ENCODE measurements at places on chromosomes 4 and X.

- DNase-seq, result no peak
Measured at GRCh38 chrX:38206542-38206941, 14.1 kb downstream of the SRPX start.

DNA sequence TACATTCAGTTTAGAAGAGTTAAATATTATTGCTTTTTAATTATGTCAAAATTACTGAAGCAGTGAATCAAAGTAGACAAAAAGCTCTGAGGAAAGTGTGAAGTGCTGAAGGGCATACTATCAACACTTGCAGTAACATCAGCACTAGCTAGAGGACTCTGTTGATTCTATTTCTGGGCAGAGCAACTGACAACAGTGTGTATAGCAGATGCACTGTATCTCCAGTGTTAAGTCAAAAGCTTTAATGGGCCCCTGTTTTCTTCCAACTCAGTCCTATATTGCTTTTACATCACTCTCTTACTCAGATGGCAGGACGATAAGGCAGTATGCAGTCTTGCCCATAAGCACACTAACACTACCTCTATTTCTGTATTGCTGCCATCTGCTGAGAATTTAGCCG, 435.2 kb upstream of the AMOT start:
- no peak for DNase-seq

- no peak for DNase-seq
Measured at GRCh38 chrX:10685923-10686595, 65.7 kb upstream of the MID1 start.

DNA sequence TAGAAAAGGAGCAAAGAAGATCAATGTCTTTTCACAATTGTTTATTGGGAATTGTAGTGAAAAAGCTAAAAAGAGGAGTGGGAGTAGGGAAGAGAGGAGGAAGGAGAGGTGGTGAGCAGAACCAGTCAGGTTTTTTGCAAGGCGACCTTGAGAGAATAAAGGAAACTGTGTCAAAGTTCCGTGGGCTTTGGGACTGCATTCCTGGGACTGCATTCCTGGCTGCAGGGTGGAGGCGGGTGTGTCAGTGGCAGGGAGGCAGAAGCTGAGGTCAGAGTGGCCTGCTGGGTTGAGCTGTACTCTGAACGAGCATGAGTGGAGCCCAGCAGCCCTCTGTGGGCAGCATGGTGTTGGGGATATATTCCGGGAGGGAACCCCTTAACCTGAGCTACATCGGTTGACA, 66.8 kb upstream of the UCP1 start:
- DNase-seq, result peak; percentile 70

DNA sequence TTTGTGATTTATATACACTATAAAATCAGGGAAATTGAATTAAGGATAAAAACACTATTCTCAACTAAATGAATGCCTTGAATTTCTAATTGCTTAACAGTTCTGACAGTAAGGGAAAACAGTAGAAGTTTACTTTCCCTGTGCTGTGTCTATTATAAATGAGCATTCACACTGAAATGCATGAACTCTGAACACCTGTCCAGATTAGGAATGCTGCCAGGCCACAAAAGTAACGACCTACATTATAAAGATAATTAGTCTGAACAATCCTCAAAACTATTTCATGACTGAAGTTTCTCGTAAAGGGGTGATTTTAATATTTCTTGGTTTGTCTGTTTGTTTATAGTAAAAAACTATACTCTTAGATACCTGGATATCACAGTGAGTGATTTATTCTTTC, 2.0 kb downstream of the NDST3 start:
- DNase-seq, result peak; percentile 27

DNA sequence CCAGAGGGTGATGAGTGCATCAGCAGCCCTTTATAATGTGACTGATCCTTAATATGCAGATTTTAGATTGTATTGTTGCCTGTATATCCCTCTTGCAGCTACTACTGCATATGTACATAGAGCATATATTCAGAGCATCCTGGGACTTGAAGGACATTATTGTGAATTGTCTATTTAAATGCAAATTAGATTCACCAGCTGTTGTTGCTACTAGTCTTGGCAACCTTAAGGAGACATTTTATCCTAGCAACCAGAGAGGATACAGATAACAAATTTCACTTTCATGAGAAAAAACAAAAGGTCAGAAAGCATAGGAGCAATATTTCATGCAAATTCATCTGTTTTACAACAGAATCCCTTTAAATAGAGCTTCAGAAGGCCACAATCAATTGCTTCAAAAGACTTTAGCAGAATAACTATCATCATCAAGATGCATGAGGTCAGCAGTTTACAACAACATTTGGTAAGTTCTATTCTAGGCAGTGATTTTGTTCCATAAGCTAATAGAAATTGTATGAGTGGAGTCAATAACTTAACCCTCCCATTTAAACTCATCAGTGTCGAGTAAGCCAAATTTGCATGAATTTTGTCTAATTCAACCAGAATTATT, 148.6 kb downstream of the GC start:
- DNase-seq, result no peak

DNA sequence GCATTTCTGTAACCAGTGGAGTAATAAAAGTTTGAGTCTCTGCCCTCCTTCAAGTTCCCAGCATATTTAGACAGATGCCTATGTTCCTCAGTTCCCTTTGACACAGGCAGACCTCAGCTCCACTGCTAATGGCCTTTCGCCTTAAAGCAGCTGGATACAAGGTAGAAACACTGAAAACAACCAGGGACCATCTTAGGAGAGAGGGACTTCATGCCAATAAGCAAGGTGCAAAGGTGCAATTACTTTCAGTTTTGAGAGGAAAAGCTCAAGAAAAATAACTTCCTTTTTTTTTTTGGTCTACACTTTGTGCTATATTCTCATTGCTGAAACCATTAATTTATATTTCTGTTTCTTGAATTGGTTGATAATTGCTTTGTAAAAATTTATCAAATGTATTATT, 781.9 kb upstream of the GALNTL6 start:
- DNase-seq, result no peak

Data from mucosa of descending colon (tissue), 3 donors.